Hair follicle dermal papilla cell (primary cell): ENCODE measurements at places on chromosomes 5 and 9. TPM values are rescaled to one million over a fixed set of nuclear protein-coding genes. Genes with fewer than 3 reads are reported as not detected.

The BTNL3 gene
- not detected in 2 replicates for total RNA-seq

The CEP78 gene
- total RNA-seq, result 10.5 and 11.4 TPM in 2 replicates

The CARTPT gene
- total RNA-seq, result not detected in 2 replicates

The NPR3 gene
- 21.4 and 31.9 TPM in 2 replicates for total RNA-seq

The ITGA2 gene
- total RNA-seq, result 4.5 and 6.3 TPM in 2 replicates

The RAPGEF1 gene
- total RNA-seq, result 44.6 and 45.8 TPM in 2 replicates

The ARID3C gene
- total RNA-seq, result 0.12 and 0.32 TPM in 2 replicates
